CD4-positive, alpha-beta memory T cell (primary cell): ENCODE measurements at places on chromosomes 1 and 21.

DNA sequence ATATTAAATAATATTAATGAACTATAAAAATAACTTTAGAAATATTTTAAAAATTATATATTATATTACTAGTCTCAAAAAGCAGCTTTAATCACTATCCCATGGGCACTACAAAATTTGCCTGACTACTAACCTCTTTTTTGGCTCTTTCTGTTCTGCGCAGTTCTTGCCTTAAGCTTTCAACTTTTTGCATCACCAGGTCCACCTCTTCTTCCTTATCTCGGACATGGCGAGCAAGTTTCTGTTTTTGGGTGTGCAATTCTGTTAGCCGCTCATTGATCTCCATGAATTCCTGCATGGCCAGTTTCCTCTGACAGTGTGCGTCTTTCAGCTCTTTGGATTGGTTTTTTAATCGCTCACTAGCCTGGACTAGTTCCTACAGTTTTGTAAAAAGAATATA lies 172.4 kb downstream of the COQ8A start:
- DNase-seq, result no peak

DNA sequence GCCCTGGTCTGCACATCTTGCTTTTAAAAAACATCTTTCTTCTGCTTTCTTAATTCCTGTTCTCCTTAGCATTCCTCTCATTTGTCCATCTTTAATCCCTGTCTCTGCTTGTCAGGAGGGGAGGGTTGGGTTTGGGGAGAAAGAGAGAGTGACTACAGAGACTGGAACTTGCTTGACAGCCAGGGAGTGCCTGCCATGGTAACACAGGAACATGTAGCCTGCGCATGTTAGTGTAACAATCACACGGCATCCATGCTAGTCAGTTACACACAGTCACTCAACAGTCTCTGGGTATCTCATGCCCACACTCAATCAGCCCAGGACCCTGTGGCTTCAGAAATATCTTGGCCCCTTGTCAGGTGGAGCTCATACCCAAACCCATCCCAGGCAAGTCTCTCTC lies 818 bp upstream of the TFAP2E start:
- DNase-seq, result no peak

DNA sequence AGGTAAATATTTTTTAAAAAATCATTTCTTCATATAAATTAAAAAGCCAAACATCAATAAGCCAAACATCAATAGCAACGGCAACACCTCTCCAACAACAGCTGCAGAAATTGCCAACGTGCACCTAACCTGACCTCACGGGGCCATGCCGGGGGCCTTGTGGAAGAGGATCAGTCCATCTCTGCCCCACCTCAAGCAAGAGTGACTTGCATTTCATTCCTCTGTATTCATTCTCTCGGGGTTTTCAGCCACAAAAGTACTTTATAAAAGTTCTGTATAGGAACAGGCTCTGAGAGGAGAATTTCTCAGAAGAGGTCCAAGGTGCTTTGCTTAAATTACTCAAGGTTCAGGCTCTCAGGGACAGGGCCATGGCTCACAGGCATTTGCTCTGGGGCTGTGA lies 100.9 kb downstream of the RUNX1 start:
- DNase-seq, result no peak

GRCh38 chr1:219273088-219273686 lies 99.5 kb downstream of the LYPLAL1 start:
- DNase-seq, result no peak

- no peak for DNase-seq
Measured at GRCh38 chr1:101116006-101116405, 90.4 kb upstream of the DPH5 start.

DNA sequence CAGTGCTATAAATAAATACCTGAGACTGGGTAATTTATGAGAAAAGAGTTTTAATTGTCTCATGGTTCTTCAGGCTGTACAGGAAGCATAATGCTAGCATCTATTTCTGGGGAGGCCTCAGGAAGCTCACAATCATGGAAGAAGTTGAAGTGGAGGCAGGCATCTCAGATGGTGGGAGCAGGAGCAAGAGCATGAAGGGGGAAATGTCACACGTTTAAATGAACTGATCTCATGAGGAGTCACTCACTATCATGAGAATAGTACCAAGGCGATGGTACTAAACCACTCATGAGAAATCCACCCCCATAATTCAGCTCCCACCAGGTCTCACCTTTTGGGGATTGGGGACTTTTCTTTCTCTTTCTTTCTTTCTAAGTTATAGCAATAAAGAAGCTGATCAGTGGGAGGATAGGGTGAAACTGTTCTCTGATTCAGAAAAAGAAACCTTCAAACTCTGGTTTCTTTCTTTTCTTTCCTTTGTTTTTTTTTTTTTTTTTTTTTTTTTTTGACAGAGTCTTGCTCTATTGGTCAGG lies 17.1 kb upstream of the SPAG17 start:
- DNase-seq, result no peak

DNA sequence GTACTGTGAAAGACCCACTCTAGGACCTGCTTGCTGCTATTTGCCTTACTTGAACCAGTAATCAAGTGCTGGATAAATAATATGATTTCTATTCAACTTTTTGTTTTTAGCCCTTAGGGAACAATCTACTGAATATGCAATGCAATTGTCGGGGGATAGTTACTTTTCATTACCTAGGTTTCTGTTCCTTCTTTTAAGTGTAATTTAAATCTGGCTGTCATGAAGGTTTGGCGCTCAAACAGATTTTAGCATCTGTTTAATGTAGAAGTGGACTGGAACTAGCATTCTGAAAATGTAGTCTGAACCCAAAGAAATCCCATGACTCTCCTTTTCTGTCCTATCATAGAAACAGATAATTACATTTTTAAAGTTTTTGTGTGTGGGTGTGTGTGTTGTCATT lies 4.8 kb downstream of the MGST3 start:
- no peak for DNase-seq

GRCh38 chr21:38625000-38625399 lies 126.7 kb upstream of the ERG start:
- DNase-seq, result no peak

- no peak for DNase-seq
Measured at GRCh38 chr1:231000639-231001038, 21.7 kb downstream of the ARV1 start.

GRCh38 chr21:43864313-43864961 lies 586 bp upstream of the AGPAT3 start:
- DNase-seq, result peak; percentile 43

- no peak for DNase-seq
Measured at GRCh38 chr1:61255358-61255703, 173.0 kb downstream of the NFIA start.

GRCh38 chr1:53616927-53617326 lies 122.0 kb downstream of the GLIS1 start:
- no peak for DNase-seq

DNA sequence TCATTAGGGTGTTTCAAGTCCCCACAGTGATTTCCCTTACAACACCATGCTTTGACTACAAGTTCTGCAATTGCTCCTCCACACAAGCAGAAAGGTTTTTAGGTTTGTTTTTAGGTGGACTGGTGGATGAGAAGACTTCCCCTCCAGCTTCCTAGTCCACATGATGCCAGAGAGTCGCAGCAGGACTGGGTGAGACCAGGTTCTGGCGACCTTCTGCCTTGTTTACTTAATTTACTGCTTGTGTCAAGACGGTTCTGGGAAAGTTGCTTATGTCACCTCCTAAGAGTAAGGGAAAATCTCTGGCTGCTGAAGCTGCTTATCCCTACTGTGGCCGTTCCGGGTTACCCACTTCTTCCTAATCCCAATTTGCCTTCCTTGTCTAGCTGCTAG lies 76.4 kb downstream of the GLUL start:
- DNase-seq, result no peak

GRCh38 chr1:83055391-83056170 lies 943.4 kb downstream of the TTLL7 start:
- DNase-seq, result no peak

- no peak for DNase-seq
Measured at GRCh38 chr1:231027136-231027925, 12.7 kb downstream of the FAM89A start.

DNA sequence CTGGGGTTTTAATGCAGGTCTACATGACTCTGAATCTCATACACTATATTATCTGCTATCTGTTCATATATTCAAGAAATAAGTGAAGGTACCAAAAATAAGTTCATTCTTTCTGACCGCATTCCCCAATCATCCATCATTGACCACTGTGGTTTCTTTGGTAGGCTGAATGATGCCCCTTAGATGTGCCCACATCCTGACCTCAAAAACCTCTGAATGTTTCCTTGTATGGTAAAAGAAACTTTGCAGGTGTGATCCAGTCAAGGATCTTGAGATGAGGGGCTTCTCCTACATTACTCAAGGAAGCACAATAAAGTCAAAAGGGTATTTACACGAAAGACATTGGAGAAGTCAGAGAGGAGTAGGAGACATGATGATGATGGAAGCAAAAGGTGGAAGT lies 60.6 kb upstream of the LRRC8B start:
- peak; percentile 16 for DNase-seq

DNA sequence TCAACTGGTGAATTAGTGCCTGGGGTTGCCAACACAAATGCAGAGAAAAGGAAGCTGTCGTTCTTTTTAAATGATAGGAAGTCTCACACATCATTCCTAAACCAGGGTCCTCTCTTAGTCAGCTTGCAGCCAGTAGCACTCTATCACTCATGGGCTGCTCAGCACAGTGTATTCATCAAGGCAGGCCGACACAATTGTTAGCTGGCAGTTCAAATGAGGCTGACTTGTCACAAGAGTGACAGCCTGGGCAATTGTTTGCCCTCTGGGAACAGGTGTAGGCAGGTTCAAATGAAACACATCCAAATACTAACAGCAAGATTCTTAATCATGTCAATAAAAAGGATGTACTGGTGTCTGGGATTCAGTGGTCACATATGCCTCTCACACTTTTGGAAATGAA lies 76.9 kb downstream of the ERICH3 start:
- no peak for DNase-seq

DNA sequence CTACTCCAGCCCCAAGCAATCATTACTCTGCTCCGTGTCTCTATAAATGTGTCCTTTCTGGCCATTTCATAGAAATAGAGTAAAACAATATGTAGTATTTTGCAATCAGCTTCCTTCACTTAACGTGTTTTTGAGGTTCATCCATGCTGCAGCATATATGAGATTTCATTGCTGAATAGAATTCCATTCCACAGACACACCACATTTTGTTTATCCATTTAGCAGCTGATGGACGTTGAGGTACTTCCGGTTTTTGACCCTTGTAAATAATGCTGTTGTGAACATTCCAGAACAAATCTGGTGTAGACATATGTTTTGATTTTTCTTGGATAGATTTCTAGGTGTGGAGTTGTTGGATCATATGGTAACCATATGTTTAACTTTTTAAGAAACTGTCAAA lies 30.7 kb downstream of the ADAM30 start:
- DNase-seq, result no peak

DNA sequence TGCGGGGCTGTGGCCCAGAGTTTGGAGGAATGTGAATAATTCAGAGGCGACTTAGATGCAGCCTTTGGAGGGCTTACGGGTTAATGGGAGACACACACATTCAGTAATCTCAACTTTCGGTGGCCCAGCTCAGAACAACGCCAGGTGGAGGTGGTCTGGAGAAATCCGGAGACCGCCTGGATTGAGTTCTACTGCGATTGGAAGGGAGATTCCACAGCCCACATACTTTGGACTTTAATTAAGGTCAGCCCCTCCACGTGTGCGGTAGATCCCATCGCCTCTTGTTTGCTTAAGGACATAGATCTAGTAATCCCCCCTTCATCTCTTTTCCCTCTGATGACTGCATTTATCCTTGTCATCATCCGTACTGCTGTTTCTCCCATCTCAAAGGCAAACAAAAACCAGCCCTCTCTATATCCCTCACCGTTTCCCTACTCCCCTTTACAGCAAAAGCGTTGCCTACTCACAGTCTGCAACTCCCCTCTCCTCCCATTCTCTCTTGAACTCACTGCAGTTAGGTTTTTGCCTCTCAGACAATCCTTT lies 720 bp upstream of the BSDC1 start:
- no peak for DNase-seq
